ENCODE measurements at places on chromosomes 3 and 15.

- no peak for DNase-seq
Measured at GRCh38 chr15:70158309-70159000, 60.7 kb upstream of the TLE3 start.

GRCh38 chr3:192005989-192006388 is 545.0 kb downstream of the PYDC2 start:
- DNase-seq: no peak

GRCh38 chr15:100759698-100760356 is 119.8 kb upstream of the ALDH1A3 start:
- DNase-seq: no peak

DNA sequence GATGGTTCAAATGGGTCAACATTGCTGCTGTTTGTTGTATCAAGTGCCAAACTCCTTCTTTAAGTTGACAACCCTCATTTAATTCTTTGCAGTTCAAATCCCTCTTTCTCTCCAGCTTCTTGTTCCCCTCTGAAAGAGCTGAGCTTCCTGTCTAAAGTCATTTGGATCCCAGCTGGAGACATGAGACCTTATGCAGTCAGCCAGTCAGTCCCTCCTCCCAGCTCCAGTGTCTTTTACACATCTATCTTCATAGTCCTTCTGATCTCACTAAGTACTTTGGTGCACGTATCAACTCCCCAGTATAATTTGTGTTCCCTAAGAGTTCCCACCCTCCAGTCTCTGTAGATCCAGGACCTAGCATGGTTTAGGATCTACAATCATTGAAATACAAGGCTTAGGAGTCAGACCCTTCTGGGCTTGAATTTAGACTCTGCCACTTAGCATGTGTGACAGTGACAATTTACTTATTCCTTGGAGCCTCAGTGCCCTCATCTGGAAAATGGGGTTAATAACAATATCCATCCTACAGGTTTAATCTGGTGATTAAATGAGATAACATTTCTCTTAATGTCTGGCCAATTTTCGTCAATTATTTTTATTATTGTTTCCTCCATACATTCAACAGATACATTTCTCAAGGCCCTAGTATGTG is 102.8 kb upstream of the SEMA6D start:
- DNase-seq: no peak

- no peak for DNase-seq
Measured at GRCh38 chr15:70856177-70856883, 2.4 kb upstream of the LARP6 start.

GRCh38 chr3:151301787-151302186 is 14.8 kb downstream of the GPR87 start:
- no peak for DNase-seq

DNA sequence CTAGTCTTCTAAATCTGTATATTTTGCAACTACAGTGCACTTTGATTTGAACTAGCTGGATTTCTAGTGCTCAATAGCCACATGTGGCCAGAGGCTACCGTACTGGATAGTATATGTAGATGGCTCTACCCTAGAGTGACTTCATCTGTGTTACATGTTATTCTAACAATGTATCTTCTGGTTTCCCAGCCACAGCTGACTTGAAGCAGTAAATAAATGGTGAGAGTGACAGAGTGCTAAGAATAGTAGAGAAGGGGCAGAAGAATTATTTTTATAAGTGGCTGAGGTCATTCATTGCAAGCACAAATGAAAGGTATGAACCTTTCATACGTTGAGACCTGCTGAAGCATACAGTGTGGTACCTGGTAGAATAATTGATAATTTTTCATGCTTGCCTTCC is 30.9 kb downstream of the KAT2B start:
- DNase-seq: no peak

DNA sequence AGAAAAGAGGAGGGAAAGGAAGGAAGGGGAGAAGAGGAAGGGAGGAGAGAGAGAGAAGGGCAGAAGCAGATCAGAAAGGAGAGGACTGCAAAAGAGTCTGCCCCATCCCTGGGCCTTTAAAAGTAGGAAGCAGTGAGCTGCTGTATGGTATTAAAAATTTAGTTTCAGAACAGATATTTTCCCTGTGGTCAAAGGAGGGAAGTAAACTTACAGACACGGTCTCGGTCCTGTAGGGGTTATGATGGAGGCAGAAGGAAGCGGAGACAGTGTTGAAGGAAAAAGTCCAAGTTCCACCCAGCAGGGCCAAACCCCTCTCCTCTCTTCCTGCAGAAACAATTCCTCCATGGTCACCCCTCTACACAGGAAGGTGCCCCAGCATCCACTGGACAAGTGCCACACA is 122.0 kb upstream of the PROK2 start:
- DNase-seq: no peak

GRCh38 chr15:56537881-56538280 is 72.9 kb upstream of the MNS1 start:
- no peak for DNase-seq

DNA sequence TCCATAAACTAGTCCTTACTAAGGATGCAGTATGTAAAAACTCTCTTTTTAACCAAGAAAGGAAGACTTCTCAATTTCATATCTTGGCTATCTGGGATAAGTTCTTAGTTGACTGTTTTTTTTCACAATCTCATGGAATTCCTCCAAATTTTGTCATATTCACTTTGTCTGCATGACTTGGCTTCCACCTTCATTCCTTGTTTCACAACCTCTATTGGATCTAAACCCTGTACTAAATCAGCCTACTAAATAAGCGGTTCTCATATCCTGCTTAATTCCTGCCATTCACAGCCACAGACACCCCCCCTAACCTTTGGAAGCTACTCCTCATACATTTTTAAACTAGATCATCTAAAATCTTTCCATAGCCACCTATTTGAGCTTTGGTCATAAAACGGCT is 370.6 kb upstream of the NAALADL2 start:
- no peak for DNase-seq

- DNase-seq: no peak
Measured at GRCh38 chr15:78689626-78690025, 48.6 kb upstream of the CHRNB4 start.

DNA sequence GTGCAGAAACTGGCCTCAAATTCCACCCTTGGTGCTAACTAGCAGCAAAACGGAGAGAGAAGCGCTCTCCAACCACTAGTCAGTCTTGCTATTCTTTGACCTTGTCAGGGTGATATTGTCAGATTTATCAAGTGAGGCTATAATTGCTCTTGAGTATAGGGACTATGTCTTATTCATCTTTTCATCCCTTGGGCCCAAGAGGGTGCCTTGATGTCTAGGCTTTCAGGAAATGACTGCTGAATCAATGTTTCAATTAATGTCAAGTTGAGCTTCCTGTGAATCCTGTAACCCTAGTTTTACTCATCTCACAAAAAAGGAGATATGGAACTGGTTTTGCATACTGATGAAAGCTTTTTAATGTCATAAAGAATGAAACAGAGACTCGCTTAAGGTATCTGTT is 701.3 kb downstream of the EDEM1 start:
- DNase-seq: no peak

GRCh38 chr3:4532535-4533112 is 39.5 kb downstream of the ITPR1 start:
- no peak for DNase-seq

DNA sequence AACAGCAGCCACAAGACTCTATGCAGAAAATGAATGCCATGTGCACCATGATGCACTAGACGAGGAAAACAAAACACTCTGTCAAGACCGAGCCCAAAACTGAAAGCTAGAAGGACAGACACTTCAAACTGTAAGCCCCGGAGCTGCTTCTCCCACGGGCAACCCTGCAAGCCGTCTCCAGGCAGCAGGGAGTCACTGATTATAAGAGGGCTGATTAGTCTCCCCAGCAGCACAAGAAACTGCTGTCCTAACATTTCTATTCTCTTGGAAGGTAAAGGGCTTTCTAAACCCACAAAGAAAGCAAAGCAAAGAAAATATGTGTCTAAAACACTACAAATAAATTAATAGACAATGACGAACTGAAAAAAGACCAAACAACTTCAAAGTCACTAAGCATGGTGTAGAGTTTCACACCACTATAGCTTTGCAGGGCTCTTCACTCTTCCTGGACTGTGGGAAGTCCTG is 15.5 kb downstream of the TBC1D2B start:
- no peak for DNase-seq

GRCh38 chr15:85761635-85762034 is 33.1 kb downstream of the KLHL25 start:
- DNase-seq: no peak

DNA sequence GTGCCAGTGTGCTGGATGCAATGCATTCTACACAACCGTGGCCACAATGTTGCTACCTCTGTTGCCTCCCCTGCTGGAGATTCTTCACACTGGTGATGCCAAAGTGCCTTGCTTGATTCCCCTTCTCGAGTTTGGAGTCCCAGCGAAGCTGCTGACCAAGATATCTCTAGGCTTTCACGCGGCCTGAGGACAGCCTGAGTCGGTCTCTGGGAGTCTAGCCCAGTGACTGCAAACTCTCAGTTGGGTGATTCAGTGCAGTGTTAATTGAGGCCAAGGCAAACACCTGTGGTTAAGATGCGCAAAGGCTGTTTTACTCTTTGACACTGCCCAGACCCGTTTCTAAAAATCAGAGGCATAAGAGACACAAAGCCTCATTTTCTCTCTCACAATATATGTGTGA is 434.4 kb downstream of the NR2F2 start:
- DNase-seq: no peak

DNA sequence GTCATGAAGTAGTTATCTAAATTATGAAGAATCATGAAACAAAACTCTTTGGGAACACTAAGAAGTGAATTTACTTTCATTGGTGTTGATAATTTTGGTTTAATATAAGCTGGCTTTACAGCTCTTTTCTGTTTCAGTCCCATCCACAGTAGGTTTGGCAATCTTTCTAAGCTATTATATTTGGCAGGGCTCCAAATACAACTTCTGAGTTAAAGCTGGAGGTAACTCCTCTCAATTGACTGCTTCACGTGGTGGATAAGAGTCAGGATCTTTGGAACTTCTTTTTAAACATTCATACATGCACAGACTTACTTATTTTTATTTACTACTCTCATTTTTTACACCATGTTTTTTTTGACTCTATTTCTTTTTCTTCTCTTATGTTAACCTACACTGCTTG is 106.5 kb upstream of the EPHA3 start:
- no peak for DNase-seq

DNA sequence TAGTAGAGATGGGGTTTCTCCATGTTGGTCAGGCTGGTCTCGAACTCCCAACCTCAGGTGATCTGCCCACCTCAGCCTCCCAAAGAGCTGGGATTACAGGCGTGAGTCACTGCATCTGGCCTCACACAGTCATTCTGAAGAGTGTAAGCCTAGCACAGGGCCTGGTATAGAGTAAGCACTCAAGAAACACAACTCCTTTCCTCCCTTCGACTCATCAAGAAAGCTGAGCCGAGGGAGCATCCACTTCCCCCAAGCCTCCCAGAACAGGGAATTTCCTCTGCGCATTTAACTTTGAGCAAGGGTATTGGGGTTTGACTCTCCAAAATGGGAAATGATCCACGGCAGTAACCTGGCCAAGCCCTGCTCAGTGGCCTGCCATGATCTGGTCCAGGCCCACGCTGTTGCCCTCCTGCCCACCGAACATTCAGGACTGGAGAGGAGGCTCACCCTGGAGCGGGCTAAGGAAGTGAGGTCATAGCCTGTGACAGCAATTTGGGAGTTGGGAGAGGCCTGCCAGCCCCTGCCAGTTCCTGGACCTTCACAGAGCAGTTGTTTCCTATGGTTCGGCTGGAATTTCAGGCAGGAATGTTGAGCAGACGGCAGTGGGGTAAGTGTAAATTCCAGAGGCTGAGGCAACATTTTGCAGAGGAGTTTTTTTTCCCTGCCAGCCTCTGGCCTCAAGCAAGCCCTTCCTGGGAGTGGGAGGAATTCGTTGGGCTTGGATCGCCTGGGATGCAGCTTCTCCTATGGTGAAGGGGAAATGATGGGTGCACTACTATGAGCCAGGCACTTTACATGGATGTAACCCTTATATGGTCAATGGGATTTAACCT is 21.2 kb upstream of the SMAD3 start:
- no peak for DNase-seq

DNA sequence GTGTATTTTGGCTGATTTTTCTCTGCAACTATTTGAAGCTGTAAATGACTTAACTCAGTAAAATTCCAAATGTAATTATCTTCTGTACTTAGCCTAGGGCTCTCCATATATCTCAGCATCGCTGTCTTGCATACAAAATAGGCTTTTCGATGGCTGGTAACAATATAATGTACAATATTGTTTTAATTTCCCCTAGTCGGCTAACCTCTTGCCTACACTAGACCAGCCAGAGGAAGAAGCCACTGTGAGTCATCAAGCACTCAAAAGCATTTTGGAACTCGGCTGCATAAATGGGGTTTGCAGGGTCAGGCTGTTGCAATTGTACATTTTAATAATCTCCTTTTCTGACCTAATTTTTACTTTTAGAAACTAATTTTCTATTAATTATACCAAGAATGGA is 583.8 kb downstream of the FOXP1 start:
- DNase-seq: no peak

DNA sequence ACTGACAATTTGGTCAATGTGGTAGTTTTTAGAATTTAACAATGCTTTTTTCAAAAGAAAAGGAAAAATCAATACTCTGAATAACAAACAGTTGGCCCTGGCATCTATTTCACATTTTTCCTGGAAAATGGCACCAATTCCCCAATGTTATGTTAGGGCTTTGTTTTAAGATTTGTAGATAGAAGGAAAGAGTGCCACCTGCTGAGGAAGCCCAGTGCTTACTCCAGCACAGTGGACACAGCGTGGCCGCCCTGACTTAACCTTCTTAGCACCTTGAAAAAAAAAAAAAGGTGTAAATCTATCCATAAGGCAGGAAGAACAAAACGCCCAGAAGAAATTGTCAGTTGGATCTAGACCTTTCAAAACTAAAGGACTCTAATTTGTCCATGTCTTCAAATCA is 110.7 kb upstream of the CNTN4 start:
- no peak for DNase-seq

DNA sequence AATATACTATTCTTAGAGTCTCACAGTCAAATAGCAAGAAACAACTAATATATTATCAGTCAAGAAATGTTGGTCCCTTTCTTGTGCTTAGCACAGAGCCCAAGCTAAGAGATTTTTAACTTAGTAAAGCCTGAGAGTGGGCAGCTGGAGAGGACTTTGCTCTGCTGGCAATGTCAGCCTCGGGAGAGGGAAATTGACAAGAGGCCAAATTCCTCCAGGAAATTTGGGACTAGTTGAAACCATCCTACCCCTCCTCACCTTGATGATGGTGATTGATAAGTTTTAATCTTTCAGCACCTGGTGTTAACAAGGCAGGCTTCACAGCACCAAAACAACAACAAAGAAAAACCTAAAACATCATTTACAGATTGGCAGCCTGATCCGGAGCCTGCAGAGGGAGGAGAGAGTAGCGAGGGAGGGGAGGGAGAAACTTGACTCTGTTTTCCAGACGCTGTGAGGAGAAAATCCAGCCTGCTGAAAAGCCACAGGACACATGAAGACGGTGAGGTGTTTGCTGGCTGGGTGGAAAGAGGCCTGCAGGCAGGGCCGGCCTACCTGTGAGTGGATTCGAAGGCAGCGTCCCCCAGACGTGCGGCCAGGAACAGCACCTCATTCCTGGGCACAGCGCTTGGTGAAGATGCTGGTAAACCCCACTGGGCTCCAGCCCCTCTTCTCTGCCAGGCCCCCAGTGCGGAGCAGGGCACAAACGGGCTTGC is 150.9 kb downstream of the LRRC28 start:
- DNase-seq: no peak

- no peak for DNase-seq
Measured at GRCh38 chr15:89143503-89144162, 55.4 kb downstream of the ABHD2 start.
